ENCODE measurements at places on chromosomes 7 and 10.

DNA sequence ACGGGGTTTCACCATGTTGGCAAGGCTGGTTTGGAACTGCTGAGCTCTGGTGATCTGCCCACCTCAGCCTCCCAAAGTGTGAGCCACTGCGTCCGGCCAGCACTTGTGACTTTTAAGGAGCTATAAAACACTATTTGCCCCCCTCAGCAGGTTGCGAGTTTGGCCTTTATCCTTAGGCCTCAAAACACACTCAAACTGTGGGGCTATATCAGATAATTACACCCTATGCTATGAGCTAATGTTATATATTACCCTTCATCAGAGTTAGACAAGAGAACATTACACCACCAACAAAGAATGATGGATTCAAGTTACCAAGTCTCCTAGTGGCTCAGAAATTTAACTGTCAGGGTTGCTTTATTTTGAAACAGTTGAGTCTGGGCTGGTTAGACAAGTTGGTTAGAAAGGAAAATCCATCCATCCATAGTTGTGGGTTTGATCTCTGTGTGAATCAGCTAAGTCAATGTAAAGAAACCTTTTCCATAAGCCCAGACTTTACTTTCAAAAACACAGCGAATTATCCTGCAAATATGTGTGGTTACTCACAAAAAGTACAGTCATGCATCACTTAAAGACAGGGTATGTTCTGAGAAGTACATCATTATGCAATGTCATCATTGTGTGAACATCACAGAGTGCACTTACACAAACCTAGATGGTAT lies 115.8 kb downstream of the SEMA3D start:
- no peak for DNase-seq

- DNase-seq = no peak
Measured at GRCh38 chr10:78351809-78352208, 318.1 kb downstream of the RPS24 start.

GRCh38 chr7:66211429-66211828 lies 6.3 kb downstream of the TPST1 start:
- no peak for DNase-seq

GRCh38 chr7:130309986-130310385 lies 17.0 kb downstream of the CPA4 start:
- DNase-seq = no peak

GRCh38 chr10:71845410-71846405 lies 5.3 kb downstream of the PSAP start:
- no peak for DNase-seq

- no peak for DNase-seq
Measured at GRCh38 chr10:53023411-53023810, 250.8 kb upstream of the MBL2 start.

- peak; percentile 75 for DNase-seq
Measured at GRCh38 chr10:49605216-49605938, 4.7 kb upstream of the SLC18A3 start.

- DNase-seq = peak; percentile 44
Measured at GRCh38 chr10:89029785-89030437, 39.3 kb downstream of the FAS start.

DNA sequence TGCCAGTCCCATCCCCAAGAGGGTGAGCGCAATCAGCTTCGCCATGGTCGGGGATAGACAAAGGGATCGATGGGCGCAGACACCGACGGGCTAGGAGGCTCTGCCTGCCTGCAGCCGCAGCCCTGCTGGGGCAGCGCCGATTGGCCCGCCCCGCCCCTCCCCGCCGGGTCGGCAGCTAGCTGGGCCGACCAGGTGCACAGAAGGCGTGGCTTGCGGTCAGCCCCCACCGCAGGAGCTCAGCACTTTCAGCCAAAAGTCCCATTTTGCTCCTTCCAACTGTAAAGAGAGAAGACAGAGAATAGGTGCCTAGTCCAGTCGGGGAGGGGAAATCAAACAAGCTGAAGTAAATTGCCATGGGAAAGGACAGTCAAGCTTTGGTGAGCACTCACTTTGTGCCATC lies at the start of gene PON1:
TSS of gene PON1 (minus strand) at position 102 of the 400 bp plus-strand sequence. CDS start at position 45, 57 bp downstream.
- DNase-seq = no peak

- no peak for DNase-seq
Measured at GRCh38 chr7:75711656-75712514, 26.9 kb downstream of the HIP1 start.

- DNase-seq = no peak
Measured at GRCh38 chr7:25597946-25598345, 369.7 kb upstream of the NPVF start.

DNA sequence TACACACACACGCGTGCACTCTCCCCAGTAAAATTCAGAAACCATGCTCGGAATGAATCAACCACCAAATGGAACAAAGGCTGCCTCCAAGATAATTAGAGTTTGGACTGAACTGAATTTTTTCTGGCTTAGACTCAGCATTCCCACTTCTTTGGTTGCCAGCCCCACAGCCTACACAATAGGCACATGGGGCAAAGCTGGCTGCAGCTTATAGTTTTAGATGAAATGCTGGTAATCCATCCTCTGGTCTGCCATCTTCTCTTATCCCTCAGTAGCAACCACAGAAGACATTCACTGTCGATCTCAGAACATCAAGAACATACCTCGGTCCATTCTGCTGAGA lies 44.2 kb downstream of the PDE1C start:
- DNase-seq = no peak

- no peak for DNase-seq
Measured at GRCh38 chr10:109924967-109925620, 1.8 kb upstream of the XPNPEP1 start.

DNA sequence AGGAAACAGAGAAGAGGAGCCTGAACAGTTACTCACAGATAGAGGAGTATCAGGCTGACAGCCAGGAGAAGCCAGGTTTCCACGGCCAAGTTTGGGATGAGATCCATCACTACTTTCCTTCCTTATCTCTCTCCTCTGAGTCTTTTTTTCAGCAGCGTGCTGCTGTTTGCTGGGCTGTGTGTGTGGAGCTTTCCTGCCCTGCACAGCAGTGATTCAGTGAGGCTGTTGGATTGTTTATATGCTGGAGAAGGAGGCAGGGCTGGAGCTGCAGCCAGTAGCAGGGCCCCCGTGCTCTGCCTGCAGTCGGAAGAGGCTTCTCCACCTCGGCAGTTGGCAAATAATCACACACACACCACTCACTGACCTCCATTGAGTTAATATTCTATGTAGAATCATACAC lies at the start of gene CYP3A7:
TSS of gene CYP3A7 (minus strand) at position 210 of the 400 bp plus-strand sequence. CDS start at position 107, 103 bp downstream.
- DNase-seq = no peak

DNA sequence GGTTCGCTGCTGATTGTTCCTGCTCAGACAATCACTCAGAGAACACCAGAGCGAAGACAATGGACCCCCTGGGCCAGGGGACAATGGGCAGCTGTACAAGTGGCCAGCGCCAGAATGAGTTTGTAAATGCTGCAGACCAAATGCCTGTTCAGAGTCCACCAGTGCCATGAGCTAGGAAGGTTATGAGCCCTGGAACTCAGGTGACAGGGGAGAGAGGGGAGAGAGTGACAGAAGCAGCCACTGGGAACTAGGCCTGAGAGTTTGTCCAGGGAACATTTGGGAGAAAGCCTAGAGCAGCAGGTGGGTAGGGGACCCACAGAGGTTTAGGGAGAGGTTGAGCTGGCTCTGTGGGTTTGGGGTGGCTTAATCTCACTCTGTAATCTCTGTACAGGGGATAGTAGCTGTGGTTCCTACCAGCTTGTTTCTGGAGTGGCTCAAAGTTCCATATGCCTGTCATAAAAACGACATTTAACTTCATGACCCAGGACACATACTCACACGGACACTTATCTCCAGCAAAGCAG lies 60.4 kb downstream of the C10orf105 start:
- DNase-seq = no peak

- no peak for DNase-seq
Measured at GRCh38 chr10:10796061-10796773, 221.5 kb upstream of the CELF2 start.

DNA sequence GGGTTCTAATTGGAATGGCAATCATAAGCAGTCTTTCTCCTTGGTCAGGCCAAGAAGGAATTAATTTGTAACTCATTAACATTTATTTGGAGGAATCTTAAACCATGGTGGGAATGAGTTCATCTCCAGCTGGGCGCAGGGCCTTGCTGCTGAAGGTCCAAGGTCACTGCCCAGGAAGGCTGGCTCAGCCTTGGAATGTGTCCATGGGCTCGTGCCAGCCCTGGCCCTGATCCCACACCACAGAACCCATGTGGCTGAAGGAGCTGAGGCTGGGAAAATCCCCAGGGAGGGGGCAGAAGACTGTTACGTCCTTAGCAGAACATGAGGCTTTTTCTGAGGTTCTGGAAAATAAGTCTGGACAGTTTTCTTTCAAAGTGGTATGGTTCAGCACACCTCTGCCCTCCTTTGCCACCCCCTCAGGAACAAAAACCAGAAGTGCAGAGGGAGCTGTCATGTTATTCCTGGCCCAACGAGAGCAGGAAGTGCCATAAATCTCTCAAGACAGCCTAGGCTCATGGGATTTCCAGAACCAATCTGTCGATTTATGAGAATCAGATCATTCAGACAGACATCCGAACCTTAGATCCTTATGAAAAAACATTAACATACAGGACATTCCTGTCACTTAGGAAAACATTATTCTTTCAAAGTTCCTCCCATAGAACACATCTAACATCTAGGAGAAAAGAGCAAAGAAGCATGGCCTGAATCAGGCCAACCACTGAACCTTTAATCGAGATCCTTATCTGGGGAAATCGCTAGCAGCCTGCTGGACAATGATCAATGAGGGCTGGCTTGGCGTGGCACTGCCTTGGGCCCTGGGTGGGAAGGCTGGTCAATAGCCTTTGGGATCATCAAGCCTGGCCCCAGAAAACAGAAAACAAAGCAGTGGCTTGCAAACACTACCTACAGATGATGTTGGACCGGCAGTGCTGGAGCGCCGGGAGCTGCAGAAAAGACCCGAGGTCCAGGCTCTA lies 134.3 kb downstream of the TAX1BP1 start:
- DNase-seq = no peak

- DNase-seq = no peak
Measured at GRCh38 chr7:148849393-148850098, 34.5 kb downstream of the EZH2 start.

- DNase-seq = no peak
Measured at GRCh38 chr7:114859477-114859876, 62.4 kb upstream of the MDFIC start.

DNA sequence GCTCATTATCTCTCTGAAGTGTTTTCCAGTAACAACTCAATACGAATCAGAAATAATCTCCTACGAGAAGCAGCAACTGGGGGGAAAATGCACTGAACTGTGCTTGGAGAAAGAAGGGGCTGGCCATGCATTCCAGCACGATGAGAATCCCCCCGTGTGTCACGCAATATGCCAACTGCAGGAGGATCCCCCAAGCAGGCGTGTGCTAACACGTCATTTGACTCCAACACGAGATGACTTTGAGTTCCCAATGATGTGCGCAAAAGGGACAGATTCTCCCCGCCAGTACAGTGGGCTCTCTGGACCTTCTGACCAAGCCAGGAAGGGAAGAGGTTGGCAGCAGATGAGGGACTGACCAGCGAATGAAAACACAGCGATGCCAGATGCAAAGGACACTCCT lies 105.5 kb downstream of the KCNMA1 start:
- DNase-seq = no peak

- no peak for DNase-seq
Measured at GRCh38 chr10:6023661-6024333, 38.4 kb downstream of the IL2RA start.

DNA sequence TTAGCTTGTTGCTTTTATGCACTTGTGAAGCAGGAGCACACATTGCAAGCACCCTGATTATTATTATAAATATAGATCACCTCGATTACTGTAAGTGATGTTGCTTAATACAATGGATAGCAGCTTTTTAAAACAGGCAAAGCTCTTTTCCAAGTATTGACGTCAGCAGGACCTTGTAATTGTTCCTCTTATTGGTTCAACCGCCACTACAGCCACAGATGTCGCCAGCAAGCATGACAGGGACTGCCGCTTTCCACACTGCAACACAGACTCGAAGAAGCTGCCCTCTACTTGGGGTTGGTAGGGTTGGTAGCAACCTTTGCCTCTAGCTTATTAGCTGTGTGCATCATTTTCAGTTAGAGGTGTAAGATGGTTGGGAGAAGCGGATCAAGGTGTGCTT lies 167.6 kb downstream of the ZNF365 start:
- no peak for DNase-seq

DNA sequence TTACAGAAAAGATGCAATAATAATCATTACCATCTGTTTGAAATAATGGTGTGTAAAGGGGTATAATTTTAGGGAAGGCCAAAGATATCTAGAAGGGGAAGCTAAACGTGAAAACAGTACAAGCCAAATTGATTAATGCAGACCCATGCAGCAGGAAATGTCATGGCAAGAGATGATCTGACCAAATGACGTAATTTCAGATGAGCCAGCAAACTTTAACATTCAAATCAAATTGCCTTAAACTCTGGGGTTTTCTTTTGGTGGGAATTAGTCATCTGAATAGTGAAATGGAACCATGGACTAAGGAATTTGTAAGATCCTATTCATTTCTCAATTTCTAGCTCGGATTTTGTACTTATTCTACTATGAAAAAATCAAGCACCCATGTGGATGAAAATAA lies 21.4 kb upstream of the SCIN start:
- DNase-seq = no peak

- DNase-seq = no peak
Measured at GRCh38 chr7:75950111-75950681, 35.2 kb downstream of the POR start.

DNA sequence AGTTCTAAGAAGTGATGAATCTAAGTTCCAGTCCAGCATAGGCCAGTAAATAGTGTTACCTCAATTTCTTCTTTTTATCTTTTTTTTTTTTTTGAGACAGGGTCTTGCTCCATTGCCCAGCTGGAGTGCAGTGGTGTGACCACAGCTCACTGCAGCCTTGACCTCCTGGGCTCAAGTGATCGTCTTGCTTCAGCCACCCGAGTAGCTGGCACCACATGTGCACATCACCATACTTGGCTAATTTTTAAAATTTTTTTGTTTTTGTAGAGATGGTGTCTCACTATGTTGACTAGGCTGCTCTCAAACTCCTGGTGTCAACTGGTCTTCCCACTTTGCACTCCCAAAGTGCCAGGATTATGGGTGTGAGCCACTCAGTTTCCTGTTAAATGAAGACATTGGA lies 126.6 kb upstream of the LYZL2 start:
- DNase-seq = no peak

DNA sequence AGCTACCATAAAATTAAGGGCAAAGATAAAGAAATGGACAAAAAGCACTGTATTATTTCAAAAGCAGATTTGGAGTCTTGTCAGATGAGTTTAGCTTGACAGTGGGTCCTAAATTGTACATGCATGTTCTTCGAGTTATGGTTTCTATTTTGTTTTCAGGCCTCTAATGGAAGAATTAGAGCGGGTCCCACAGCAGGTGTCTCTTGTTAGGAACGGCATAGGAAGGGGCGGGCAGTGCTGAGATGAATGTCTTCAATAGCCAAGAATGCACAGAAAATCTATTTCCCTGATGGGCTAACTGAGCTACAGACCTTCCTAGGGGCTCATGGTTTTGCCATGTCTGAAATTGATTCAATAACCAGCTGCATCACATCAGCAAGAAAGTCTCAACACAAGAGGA lies 304.4 kb downstream of the FRMD4A start:
- no peak for DNase-seq

GRCh38 chr7:45174966-45175765 lies 17.6 kb downstream of the RAMP3 start:
- no peak for DNase-seq

- DNase-seq = no peak
Measured at GRCh38 chr10:17586821-17587234, 30.3 kb downstream of the HACD1 start.

Measured in NCI-H1105 (cell line).